ENCODE measurements at places on chromosomes 3 and 15.

DNA sequence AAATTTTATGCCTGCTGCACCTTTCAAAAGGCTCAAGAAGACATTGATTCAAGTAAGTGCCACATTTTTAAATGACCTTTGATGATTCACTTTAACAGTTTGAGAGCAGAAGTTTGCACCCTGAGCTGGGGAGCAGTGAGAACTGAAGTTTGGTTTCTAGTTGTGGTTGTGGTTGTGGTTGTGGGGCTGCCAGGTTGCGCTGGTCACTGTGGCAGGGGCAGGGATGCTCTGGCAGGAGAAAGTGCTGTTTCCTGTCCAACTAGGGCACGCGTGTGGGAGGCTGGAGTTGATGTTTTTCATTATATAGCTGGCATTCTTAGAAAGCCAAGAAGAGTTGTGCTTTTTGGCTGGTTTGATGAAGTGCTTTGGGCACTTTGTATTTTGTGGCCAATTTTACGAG lies 339.7 kb upstream of the NR2F2 start:
- no peak for DNase-seq

DNA sequence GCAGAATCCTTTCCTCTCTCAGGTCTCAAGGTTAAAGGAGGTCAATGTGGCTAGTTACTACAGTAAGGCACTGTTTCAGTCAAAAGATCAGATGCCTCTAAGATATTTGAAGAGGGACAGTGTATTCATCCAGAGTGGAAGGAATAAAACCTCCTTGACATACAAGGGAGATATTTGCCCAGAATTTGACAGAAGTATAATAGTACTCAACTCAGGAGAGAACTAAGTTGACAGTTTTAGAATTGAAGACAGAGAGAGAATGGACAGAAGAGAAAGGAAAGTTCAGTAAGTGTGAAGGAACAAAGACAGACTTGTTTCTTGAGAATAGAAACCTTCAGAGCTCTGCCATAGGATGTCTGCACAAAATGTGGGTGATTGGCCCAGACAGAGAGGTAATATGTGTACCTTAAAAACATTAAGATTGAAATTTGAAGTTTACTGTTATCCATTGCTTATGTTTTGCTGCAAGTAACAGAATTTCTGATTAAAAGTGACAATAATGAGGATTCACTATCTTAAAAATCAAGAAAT lies 507.1 kb downstream of the IGSF11 start:
- no peak for DNase-seq

GRCh38 chr3:48997714-48998637 lies 7.9 kb downstream of the P4HTM start:
- no peak for DNase-seq

DNA sequence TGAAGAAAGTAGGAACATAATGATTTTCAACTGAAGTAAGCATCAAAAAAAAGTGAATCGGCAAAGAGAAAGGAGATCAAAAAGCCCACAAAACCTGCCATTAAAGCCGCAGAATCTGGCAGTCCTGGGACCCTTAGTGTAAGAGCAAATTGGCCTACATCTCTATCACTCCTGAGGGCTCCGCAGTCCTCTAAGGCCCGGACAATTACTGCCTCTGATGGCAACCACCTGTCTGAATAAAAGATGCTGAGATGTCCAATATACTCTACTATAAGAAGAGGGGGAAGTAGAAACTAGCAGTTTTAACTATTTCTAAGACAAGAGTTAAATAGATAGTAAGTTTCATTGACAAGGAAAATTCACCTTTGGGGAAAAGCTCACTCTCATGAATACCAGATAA lies 20.3 kb downstream of the WDR72 start:
- DNase-seq: no peak

DNA sequence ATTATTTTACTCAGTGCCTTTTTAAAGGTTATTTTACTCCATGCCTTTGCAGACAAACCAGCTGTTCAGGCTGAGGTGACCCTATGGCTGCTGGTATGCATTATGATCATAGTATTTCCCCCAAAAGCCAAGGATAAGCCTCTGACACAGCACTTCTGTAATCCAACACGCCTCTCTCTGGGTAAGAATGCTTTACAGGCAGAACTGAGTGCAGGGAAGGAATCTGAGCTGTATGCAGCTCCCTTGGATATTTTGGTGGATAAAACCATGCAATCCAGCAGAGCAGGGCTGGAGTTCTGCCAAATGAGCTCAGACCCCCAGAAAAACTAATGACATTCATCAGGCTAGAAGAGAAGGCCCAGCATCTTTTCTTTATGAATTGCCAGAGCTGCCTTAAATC lies 11.7 kb upstream of the MAP1A start:
- DNase-seq: peak; percentile 72

DNA sequence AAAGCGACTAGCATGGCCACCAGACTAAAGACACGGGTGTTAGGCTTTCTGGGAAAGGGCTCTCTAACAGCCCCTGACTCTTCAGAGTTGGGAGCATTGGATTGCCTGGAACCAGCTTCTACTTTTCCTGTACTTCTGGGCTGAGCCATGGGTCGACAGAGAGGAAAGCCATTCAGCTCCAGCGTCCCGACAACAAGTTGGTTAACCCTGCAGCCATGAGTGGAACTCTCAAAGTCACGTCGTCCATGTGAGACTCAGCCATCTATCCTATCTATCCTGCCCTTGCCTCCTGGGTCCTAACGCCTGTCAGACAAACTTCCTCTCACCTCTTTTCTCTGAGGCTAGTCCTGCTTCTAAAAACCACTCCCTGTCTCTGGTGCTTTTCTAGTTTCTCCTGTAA lies 32.6 kb upstream of the TBC1D5 start:
- DNase-seq: no peak
